ENCODE measurements at places on chromosomes 4 and X.

- DNase-seq, result no peak
Measured at GRCh38 chrX:152958047-152958446, 35.9 kb downstream of the PNMA5 start.

DNA sequence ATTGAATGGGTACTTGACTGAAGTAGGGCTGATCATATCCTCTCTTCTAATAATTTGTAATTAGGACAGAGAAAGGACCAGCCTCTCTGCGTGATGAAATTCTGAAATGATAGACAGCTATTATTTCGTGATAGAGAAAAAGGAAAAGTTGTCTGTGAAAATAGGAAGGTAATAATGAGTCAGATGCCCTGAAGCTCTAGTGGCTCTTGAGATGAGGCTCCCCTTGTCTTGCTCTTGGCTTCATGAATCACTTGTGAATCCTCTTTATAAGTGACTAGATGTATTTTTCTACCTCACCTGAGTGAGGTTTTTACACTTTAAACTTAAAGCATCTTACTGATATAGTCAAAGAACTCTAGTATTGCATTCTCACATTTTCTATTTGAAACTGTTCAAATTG, 888.9 kb downstream of the PCDH18 start:
- no peak for DNase-seq

DNA sequence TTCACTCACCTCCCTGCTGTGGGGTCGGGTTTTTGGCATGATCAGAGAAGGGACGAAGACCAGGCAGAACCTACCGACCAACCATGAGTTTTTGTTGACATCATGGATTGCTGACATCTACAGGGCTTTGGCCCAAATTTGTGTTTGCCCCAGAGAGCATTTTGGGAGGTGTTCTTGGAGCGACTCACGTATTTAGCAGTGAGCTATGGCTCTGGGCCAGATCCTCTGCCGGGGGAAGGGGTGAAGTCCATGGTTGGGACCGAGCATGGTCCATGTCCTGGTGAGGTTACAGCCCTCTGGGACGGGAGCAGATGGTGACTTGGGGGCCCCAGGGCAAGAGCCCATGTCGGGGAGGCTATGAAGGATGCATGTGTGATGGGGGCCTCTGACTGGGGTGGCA, 17.4 kb downstream of the SORCS2 start:
- DNase-seq, result no peak

DNA sequence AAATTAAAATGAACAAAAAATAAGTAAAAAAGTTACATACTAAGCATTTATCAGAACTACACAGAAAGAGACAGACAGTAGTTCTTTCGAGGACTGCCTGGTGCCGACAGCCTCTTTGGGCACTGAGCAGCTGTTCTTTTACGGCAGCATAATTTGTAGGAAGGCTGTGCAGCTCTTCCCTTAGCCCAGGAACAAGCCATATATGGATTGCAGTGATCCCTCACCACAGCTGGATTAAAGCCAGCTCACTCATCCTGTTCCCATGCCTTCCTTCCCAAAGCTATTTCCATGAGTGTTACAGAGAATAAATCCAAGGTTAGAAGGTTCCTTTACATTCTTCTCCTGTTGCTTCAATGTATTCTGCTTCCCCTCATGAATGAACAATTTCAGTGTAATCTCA, 71.7 kb downstream of the DDX60L start:
- DNase-seq, result peak; percentile 55

DNA sequence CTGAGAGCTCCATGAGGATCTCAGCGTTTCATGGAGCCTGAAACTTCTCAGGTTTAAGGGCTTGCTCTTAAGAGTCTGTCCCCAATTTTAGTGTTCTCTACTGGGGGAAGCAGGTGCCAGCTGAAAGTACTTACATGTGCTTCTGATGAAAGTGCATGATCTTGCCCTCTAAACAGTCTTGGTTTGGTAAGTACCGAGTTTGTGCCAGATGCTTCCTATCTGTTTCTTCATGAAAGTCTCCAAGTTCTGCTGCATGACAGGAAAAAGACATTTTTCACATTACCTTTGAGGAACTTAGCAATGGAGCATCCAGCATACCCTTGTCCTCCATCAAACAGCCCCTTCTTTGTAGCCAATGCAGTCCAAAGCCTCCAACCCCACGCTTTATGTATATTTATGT, 42.0 kb downstream of the FRMD7 start:
- no peak for DNase-seq

DNA sequence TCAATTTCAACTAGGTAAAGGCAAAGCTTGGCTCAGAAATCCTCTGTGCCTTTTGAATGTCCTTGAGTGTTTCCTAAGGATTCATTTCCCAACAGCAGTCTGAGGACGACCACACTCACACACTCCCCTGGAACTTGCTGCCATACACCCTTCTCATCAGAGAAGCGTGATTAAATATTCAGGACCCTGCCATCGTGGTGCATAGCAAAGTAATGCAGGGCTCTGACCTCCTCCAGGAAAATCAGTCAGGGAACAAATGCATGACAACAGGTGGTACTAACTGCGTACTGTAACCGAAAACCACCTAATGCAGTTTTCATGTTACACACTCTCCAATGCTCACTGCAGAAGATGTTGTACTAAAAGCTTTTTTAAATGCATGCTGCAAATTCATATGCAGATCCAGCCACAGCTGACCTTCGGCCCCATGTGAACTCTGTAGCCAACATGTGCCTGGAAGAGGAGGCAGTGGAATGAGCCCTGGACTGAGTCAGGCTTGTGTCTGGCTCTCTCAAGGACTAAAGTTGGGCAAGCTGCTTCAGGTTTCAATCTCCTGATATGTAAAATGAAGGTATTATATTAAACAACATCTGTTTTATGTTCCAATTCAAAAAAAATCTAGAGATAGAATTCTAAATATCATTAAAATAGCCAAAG, 238.3 kb downstream of the KCNIP4 start:
- DNase-seq, result no peak

GRCh38 chr4:3247399-3248177, 1.4 kb upstream of the MSANTD1 start:
- DNase-seq, result no peak

DNA sequence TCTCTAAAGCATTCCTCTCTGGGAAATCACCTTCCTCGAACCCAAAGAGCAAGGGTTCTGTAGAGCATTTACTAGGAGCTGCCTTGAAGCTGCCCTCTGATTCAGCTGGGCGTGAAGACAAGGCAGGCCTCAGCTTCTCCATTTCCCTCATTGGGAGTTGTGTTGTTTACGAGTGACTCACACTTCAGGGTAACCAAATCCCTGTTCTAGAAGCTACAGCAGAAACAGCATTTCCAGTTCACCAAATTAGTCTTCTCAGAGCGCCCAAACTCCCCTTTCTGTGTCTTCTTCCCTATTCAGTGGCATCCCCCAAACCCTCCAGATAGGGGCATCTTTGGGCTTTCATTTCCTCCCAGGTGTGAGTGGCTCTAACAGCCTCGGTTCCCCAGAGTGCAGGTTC, 863 bp upstream of the XPNPEP2 start:
- DNase-seq, result no peak

DNA sequence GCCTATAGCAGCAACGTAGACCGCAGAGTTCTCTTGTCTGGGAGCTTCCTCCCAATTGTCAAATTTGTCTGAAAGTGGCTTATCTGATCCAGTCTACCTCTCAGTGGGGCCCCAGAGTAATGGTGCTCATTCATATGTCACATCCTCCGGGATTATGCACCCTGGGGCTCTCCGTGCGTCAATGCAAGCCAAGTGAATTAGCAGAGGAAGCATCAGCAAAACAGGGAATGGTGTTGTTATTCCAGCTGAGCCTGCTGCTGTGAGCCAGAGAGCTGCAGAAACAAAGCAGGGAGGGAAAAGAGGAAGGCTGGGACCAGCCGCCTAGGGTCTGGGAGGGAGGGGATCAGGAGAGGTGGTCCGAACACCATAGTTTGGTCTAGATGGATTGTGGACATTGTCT, 95.2 kb downstream of the CLNK start:
- no peak for DNase-seq

GRCh38 chr4:153223930-153224329, 19.7 kb downstream of the TRIM2 start:
- DNase-seq, result no peak

DNA sequence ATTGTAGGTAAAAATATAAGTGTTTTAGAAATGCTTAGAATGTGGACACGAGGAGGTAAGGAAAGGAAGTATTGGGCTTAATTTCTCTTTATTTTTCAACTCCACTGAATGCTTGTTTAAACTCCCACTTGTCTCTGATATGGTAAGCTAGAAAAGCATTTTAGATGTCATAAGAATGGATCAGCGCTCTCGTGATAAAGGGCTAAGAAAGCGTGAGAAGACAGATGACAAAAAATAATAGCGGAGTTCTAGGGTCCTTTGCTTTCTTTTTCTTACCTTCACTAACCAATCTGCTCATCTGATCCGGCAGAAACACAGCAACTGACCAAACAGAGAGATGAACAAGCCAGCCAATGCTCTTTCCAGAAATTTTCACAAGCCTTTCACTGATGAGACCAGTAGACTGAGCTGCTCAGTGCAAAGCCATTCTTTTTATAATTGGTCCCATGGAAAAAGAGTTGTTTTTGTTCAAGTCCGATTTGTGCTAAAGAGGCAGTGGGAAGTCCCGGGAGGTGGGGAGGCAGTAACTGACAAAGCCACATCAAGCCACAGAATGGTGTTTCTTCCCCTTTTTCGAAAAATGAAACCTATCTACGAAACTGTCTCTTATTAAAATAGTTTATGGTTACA, at the start of gene TASL:
TSS of gene TASL (minus strand) at position 405 of the 630 bp plus-strand sequence. CDS start 17,411 bp downstream, outside the sequence.
- no peak for DNase-seq

- DNase-seq, result no peak
Measured at GRCh38 chr4:89172865-89173264, 61.5 kb downstream of the TIGD2 start.

DNA sequence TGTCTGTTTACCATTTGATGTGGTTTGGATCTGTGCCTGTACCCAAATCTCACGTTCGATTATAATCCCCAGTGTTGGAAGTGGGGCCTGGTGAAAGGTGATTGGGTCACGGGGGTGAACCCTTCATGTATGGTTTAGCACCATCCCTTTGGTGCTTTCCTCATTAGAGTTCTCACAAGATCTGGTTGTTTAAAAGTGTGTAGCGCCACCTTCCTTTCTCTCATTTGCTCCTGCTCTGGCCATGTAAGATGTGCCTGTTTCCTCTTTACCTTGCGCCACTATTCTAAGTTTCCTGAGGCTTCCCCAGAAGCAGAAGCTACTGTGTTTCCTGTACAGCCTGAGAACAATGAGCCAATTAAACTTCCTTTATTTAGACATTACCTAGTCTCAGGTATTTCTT, 610.7 kb upstream of the ADGRL3 start:
- no peak for DNase-seq

Data from NCI-H1694 treated with DMSO at 0.1 percent for 48 hours (cell line).